ENCODE measurements at places on chromosomes 4 and X. TPM values are rescaled to one million over a fixed set of nuclear protein-coding genes. Genes with fewer than 3 reads are reported as not detected.

Gene TRIML1
- 0.26 TPM for total RNA-seq

Gene SORBS2
- 1.1 TPM for total RNA-seq

GRCh38 chrX:129694805-129695204 lies 40.0 kb upstream of the APLN start:
- DNase-seq, result no peak

GRCh38 chr4:52914051-52914605 lies 52.0 kb downstream of the RASL11B start:
- DNase-seq, result peak; percentile 33

DNA sequence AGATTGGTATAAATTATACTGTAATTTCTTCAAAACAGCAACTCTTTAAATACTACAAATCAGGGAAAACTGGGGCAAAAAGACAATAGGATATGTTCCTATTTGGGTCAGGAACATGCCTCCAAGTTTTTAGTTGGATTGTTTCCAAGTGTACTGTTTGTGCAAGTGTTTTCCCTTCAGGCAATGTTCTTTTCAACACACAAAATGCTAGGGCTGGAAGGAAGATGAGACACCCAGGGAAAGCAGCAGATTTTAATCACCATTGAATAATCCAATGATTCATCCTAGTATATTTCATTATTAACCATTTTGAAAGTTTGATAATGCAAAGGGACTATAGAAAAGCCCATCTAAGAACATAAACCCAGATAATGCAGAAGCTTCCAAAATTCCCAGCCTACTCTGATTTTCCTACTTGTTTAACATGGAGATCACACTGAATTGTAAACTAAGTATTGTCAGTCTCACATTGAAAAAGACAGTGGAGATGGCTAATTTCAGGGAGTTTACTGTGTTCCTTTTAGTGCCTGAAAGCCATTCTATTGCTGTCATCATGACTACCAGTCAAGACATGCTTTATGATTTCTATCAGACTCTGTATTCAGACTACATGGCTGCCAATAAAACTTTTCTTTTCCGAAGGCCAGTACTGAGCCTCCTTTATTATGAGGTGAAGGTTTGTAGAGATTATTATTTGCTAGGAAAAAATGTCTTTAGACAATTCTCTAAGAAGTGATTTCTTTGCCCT lies 38.6 kb downstream of the COL4A6 start:
- peak; percentile 89 for DNase-seq

DNA sequence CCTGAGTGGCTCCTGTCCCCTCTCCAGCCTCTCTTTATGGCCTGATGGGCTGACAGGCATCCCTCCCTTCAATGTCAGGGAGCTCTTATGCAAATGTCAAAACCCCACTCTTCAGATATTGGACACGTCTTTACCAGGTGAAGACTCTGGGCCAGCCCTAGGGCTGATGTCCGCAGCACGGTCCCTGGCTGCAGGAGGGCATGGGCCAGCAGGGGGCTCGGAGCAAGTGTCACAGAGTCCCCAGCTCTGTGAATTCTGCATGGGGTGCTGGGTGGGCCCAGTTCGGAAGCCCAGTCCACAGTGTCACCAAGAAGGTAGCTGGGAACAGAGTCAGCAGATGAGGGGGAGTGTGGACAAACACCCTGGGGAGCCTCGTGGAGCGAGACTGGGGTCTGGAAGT lies 39.6 kb upstream of the PSAPL1 start:
- DNase-seq, result no peak

- no peak for DNase-seq
Observed at GRCh38 chrX:154748712-154749339, 2.1 kb downstream of the GAB3 start.

GRCh38 chr4:141275834-141276233 lies 55.1 kb downstream of the ZNF330 start:
- DNase-seq, result peak; percentile 33

DNA sequence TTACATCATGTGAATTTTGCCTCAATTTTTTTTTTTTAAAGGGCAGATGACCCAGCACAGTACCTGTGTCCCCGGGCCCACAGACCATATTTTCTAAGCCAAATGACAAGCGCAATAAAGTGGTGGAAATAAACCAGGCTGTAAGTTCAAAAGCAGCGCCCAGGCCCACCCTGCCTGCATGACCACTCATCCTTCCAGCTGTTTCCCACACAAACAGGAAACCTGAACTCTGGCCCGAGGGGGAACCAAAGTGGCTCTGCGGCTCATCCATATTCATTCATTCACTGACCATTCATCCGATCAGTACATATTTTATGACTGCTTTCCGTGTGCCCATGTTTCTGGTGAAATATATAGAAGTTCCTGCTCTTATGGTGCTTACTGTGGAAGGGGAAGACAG lies 33.7 kb upstream of the CRMP1 start:
- no peak for DNase-seq

GRCh38 chrX:144042271-144042670 lies 158.4 kb downstream of the UBE2NL start:
- DNase-seq, result no peak

DNA sequence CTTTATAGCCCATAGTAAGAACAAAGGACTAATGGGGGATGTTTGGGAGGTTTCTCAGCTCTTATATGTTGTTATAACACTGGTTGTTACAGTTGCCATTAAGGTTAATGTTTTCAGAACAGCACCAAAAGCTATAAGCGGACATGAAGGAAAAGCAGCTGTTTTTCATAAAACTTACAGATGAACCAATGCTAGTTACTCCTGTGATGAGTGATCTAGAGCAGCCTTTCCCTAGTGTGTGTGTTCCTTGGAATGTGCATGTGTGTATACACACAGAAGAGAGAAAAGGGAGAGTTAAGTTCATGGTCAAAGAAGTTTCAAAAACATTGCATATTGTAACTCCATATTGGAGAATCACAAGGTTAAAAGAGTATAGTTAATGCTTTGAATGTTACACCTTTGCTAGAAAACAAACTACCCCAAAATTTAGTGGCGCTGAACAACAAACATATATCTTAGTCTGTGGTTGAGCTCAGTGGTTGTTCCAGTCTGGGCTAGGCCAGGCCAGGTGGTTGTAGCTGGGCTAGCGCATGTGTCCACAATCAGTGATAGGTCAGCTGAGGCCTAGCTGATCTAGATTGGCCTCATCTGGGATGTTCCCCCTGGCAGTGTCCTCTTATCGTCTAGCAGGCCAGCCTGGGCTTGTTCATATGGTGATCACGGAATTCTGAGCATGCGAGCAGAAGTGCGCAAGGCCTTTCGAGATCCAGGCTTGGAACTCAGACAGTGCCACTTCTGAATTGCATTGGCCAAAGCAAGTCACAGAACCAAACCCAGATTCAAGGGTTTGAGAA lies 151.0 kb downstream of the NHS start:
- no peak for DNase-seq

GRCh38 chrX:13088156-13088487 lies 43.7 kb upstream of the FAM9C start:
- no peak for DNase-seq

- DNase-seq, result no peak
Observed at GRCh38 chrX:30577362-30577991, at the start of gene TASL. Gene TASL, minus strand, starts transcription at chrX:30577766. Its CDS starts 17,411 bp downstream, at chrX:30560355.

DNA sequence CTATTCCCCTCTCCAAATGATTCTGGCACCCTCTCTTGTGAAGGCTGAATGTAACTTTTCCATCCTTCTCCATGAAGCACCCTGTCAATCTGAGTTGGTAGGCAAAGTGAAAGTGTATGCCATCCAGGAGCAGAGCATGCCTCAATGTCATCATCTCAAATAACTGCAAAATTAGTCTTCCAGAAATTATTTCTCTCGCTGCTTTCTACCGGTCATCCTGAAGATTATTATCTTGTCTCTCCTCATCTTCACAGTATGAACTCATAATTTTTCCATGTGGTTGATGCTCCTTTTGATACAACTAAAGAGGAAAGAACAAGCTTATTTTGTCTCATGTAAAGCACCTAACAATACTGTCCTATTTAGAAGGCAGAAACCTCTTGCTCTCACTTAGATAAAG lies 285.5 kb upstream of the PCDH7 start:
- no peak for DNase-seq

DNA sequence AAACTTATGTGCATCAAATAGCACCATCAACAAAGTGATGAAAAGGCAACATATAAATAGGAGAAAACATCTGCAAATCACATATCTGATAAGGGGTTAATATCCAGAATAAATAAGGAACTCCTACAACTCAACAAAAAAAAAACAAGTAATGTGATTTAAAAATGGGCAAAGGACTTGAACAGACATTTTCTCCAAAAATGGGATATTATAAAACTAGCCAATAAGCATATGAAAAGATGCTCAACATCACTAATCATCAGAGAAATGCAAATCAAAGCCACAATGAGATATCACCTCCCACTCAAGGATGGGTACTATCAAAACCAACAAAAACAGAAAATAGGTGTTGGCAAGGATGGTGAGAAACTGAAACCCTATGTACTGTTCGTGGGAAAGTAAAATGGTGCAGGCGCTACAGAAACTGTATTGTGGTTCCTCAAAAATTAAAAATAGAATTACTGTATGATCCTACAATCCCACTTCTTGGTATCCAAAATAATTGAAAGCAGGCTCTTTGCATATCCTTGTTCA lies 2.4 kb downstream of the DNAJB14 start:
- no peak for DNase-seq

DNA sequence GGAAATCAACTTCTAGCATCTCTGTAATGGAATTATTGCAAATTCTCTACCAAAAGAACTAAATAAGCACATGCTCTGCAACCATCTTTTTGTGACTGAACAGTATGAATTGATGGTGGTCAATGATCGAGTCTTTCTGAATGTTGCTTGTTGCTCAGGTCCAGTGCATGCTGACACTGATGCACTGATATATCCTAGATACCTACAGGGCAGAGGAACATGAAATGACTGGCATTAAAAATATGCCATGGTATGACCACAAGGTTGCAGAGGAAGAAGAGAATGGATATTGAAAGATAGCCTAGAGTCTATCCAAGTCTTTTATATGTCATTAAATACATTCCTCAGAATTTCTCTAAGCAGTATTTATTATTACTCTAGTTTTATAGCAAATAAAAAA lies 692.8 kb upstream of the TENM3 start:
- no peak for DNase-seq
